ENCODE measurements at places on chromosomes 6 and 20.
A peak's percentile ranks its signal among the peaks of the same experiment; 100 is the strongest.

DNA sequence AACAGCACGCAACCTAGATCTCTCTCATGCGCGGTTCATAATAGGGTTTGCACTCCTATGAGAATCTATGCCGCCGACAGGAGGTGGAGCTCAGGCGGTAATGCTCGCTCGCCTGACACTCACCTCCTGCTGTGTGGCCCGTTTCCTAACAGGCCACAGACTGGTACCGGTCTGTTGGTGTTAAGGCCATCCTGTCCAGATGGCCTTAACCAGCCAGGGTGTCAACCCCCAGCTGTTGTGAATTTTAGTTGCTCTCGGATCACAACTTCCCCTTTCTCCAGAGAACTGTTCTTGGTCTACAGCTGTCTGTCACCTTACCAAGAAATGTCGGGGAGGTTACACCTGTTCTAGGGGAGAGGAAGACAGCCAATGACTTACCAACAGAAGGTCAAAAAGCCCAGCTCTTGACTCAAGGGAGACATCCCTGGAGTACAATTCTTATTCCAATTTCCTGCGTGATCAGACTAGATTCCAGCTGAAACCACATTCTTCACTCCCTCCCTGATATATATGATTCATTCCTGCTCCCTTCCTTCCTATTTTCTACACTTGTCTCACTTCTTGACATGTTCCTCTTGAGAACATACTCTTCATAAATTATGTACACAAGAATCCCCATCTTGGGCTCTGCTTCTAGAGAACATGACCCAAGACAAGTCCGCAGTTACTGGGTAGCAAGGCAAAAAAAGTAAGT lies 23.1 kb upstream of the DNAAF9 start:
- no peak for DNase-seq

- DNase-seq: peak; percentile 38
Measured at GRCh38 chr20:32205110-32205842, 2.3 kb downstream of the PLAGL2 start.

DNA sequence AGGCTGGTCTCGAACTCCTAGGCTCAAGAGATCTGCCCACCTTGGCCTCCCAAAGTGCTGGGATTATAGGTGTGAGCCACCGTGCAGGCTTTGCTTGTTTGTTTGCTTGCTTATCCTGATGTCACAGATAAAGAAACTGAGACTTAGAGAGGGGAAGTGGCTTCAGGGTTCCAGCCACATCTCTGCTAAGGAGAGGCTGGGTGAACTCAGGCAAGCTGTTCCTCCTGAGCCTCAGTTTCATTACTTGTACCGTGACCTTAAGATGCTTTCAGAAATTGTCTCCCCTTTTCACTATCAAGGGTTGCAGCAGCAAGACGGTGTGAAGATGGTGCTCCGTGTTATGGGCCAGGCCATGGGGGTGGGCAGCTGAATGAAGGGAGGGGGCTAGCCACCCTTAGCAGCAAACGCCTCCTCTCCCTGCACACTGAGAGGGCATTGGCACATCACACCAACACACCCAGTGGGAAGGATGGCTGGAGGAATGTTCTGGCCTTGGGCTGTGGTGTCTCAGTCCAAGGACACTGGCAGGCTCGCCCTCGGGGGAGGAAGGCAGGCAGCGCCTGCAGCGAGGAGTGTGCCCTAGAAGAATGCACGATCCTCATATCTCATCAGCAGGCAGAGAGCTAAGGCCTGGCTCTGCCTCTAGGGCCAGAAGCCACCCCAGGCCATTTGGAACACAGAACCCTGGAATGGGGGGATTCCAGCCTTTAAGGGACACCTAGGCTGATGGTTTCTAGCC lies 48.2 kb upstream of the TLDC2 start:
- no peak for DNase-seq

- DNase-seq: peak; percentile 74
Measured at GRCh38 chr6:117265410-117266256, at the start of gene VGLL2. TSS of gene VGLL2 (plus strand) at chr6:117265558. CDS start at chr6:117265764, 206 bp downstream.

- DNase-seq: peak; percentile 52
Measured at GRCh38 chr6:79307321-79308036, 73.0 kb upstream of the HMGN3 start.

- no peak for DNase-seq
Measured at GRCh38 chr6:149213829-149214228, 103.7 kb upstream of the TAB2 start.
